ENCODE measurements at places on chromosomes 3 and 15.

GRCh38 chr3:189308608-189309007 lies 136.8 kb downstream of the TPRG1 start:
- DNase-seq, result no peak

- no peak for DNase-seq
Observed at GRCh38 chr3:53703630-53704362, 142.4 kb downstream of the CHDH start.

DNA sequence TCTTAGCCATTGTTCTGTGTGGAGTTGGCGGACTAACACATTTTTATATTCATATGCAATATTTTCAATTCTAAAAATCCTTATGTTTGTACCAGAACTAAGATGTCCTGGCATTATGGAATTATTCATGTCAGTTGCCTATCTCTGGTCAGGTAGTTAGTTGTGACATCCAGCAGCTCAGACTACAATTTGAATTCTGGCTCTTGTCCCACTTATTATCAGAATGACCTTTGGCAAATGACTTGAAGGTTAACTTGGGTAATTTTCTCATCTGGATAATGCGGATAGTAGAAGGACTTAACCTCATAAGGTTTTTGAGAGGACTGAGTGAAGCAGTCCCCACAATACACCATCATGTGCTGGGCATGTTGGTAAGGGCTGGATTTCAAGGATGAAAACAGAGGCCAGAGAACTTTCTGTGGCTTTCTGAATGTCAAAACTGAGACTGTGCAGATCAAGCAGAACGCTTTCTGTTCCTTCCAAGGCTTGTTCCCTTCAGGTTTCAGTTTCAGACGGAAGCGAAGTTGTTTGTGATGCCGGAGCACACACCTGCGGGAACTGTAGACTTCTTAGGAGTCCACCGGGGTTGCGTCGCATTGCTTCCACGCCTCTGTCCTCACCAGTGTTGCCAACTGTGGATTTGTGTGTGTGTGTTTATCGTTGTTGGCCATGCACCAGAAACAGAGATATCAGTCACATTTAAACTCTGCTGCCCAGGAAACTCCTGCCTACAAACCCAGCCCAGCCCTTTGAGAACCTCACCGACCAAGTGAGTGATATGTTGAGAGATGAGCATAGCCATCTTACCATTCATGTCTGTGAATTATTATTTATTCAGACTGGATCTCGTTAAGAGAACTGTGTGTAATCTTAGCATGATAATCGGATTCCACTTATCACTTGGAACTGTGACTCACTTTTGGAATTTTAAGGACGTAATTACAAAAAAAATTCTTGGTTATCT lies 76.0 kb downstream of the PTPRG start:
- DNase-seq, result no peak

GRCh38 chr3:65831733-65832425 lies 206.8 kb downstream of the MAGI1 start:
- no peak for DNase-seq

DNA sequence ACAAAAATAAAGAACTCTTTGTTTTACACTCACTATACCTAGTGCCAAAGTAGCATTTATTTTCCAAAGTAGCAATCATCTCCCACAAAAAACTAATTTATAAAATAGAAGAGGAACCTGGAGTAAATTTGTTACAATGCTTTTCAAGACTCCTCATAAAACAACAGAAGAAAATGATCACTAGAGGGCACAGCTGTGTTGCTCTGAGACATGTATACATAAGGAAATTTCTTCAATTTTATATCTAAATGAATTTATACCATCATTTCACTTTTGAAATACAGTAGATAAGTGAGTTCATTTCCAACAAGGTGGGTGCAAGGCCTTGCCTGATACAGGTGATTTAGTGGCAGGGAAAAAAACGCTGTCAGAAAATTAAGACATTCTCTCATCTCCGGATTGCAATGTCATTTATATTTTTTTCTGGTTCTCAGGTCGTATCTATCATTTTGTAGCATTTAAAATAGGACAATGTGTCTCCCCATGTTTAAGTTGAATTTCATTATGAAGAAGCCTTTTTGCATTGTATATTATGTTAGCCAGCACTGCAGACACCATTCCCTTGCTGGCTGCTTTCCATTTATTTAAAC lies 25.3 kb upstream of the ARHGEF26 start:
- no peak for DNase-seq

GRCh38 chr3:195546130-195546560 lies 3.0 kb upstream of the PPP1R2 start:
- peak; percentile 33 for DNase-seq

DNA sequence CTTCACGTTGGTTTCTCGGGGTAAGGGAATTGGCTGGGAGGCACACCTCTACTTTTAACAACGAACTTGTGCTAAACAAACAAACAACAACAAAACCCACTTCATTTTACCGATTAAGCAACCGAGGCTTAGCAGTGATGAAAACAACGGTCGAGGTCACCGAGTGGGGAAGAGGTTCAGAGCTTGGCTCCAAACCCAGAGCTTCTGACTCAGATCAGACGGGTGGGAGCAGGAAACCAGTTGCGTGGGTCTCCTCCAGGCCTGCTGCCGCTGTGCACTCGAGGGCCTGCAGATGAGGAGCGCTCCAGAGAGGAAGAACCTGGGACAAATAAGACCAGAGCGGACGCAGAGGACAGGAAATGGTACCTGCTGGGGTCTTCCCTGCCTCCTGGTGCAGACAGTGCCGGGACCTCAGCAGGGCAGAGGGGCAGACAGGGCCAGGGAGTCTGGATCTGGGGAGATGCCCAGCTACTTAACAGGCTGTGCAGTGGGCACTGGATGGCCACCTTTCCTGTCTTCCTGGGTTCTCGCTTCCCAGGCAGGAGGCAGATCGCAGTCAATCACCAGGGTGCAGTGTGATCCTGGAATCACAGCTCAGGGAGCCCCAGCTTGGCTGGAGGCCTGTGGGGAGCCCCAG lies 99.0 kb upstream of the MEF2A start:
- no peak for DNase-seq

- no peak for DNase-seq
Observed at GRCh38 chr3:30034246-30034991, 572.0 kb upstream of the TGFBR2 start.

DNA sequence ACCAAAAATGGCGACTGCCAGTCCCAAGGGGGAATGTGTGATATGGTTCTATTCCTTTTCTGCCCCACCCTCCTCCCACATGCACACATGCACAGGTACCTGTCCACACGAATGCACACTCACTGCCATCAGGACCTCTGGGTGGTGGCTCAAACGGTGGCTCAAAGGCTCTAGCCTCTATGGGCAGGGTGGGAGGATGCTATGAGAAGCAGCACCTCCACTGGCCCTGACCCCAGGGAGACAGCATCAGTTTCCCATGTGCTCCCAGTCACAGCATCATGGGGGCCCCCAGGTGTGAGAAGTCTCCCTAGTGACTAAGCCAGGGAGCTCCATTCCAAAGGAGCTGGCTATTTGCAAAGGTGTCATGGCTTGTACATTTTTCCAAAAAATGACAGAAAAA lies 15.9 kb downstream of the SEMA3G start:
- peak; percentile 18 for DNase-seq

GRCh38 chr3:116785226-116785625 lies 75.6 kb downstream of the TUSC7 start:
- no peak for DNase-seq

GRCh38 chr15:78574944-78575343 lies 9.6 kb downstream of the CHRNA5 start:
- no peak for DNase-seq
